ENCODE measurements at places on chromosomes 6 and 20.

- DNase-seq, result no peak
Observed at GRCh38 chr6:156953127-156953478, 175.9 kb downstream of the ARID1B start.

- no peak for DNase-seq
Observed at GRCh38 chr6:139540276-139540675, 165.8 kb upstream of the CITED2 start.

DNA sequence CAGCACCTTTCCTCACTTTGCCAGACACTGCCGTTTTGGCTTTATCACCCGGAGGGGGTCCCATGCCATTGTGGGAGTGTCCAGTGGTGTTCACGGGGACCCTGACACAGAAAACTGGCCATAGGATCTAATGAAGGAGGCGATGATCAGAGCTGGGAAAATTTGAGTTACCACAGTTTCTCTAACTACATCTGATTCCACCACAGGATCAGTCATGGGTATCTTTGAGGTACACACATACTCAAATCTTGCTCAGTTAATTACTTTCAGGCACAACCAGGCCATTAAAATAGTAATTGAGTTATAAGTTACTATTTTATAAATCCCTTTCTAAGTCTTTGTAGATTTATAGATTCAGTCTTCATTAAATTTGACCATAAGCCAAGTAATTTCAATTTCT is 215.1 kb downstream of the PRL start:
- DNase-seq, result no peak

DNA sequence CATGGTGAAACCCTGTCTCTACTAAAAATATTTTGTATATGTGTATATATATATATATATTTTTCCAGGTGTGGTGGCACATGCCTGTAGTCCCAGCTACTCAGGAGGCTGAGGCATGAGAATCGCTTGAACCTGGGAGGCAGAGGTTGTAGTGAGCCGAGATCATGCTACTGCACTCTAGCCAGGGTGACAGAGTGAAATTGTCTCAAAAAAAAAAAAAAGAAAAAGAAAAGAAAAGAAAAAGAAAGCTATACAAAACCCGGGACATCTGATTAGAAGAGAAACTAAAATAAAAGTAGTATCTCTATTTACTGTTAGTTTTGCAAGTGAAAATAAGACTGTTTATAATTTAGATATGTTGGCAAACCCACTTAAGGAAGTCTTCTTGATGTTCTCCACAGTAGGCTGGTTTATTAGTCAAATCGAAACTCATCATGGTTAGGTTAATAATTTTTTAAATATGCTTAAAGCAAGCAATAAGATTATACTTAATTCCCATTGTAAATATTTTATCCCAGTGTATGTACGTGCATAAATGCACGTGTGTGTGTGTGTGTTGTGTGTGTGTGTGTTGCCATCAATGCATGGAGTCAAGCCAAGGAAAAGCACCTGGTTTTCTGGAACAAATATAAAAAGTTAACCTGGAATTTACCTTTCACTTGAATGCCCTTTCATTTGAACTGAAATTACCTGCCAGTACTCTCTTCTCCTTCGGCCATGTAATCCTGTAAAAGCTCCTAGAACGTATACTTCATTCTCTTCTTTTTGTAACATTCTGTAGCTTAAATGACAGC is 7.1 kb downstream of the VNN2 start:
- no peak for DNase-seq

GRCh38 chr20:2086980-2087377 is 14.6 kb upstream of the STK35 start:
- DNase-seq, result no peak

- DNase-seq, result no peak
Observed at GRCh38 chr6:169046021-169046420, 207.6 kb downstream of the THBS2 start.

GRCh38 chr6:4345543-4345942 is 210.2 kb upstream of the ECI2 start:
- no peak for DNase-seq

DNA sequence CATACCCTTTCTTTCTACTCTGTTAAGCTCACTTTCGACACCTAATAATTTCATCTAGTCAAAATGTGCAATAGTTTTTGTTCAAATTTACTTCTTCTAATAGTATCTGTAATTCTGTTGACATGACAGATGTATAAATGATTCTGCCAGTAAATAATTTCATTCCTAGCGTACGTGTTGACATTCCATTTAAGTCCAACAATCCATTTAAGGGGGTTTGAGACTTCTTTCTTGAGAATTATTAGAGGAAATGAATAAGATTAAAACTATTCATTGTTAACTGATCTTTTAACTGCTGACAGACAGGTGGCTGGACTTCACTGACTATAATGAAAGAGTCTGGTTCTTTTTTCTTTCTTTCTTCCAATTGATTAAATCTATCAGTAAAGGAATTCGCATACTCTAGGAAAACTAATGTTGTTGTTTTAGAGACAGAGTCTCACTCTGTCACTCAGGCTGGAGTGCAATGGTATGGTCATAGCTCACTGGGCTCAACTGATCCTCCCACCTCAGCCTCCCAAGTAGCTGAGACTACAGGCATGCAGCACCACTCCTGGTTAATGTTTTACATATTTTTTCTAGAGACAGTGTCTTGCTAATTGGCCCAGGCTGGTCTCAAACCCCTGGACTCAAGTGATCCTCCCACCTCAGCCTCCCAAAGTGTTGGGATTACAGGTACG is 55.9 kb downstream of the MAP3K5 start:
- no peak for DNase-seq

- peak; percentile 12 for DNase-seq
Observed at GRCh38 chr6:2979819-2980464, 8.6 kb upstream of the SERPINB6 start.

GRCh38 chr6:18507018-18507415 is 119.9 kb downstream of the RNF144B start:
- DNase-seq, result no peak

DNA sequence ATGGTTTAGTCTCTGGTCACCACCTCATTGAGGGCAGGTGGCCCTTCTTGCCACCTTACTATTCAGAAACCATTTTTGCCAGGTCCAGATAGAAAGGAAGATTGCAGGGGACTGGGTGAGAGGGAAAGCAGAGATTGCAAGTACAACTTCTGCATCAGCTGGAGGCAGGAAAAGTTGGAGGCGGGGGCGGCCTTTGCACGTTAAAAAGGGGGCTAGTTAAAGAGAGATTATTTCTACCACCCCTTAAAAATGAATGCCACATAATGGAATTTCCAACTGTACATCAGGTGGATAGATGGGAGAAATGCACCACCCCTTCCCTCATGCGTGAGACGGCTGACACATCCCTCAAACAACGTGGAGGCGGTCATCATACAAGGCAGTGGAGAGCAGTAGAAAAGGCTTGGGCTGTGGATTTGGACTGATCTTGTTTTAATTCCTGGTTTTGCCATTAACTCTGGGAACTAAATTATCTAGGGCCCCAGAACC is 95.4 kb upstream of the CNKSR3 start:
- DNase-seq, result no peak

- no peak for DNase-seq
Observed at GRCh38 chr6:15531973-15532372, 130.9 kb downstream of the DTNBP1 start.

Measured in LoVo (cell line).